Activated effector memory CD4-positive, alpha-beta T cell treated with Interleukin-2 at 50 U/mL for 16 hours (primary cell): ENCODE measurements at places on chromosomes 2 and 18.

GRCh38 chr2:52253416-52253980 is 1221.6 kb upstream of the NRXN1 start:
- DNase-seq = no peak

- DNase-seq = no peak
These were observed 70.1 kb upstream of the STAM2 start for GRCh38 chr2:152245653-152246052.

- DNase-seq = no peak
These were observed 55.3 kb downstream of the DCC start for GRCh38 chr18:52395146-52395852.

- DNase-seq = no peak
These were observed 24.8 kb upstream of the TUBB6 start for GRCh38 chr18:12283256-12283655.

DNA sequence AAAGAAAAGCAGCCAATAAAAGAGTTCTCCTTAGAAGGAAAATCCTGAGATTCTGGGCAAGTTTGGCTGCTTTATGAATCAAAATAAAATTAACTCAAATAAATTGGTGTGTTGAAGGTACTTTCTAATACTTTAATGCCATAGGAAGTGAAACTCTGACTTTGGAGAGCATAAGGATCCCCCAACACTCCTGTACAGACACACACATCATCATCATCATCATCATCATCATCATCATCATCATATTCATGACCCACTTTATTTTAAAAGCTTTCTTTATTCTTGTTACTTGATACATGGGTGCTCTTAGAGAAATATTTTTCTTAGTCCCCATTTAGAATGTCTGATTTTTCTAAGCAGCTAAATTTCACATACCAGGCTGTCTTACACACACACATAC is 283.1 kb upstream of the CYRIA start:
- DNase-seq = no peak

GRCh38 chr18:12844391-12844790 is 39.6 kb downstream of the PTPN2 start:
- DNase-seq = no peak

- DNase-seq = no peak
These were observed 52.2 kb upstream of the ERMN start for GRCh38 chr2:157377861-157378260.

DNA sequence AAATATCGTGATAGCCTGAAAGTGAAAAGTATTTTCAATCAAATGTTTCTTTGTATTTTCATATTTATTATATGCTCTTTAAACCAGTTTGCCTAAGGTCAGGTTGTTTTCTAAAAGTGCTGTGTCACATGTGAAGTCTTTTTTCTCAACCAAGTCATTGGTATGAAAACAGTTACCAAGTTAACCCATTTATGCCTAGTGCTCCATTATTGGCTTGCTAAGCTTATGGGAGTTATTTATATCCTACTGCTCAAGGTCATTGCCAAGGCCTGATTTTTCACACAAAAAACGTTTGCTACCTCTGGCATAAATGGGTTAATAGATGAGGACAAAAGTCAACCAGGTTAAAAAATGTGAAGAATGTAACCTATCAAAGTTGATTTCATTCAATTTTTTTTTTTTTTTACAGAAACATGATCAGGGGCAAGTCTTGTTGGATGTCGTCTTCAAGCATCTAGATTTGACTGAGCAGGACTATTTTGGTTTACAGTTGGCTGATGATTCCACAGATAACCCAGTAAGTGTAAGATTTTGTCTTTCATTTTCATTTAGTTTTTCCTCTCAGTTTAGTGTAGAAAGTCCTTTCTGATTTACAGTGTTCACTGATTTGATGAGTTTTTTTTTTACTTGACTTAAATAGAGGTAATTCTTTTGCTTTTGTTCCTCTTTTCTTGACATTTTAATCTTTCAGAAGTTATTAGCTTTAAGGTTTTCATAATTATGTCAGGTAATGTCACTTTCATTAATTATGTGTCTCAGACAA is 102.6 kb downstream of the PTPN4 start:
- no peak for DNase-seq

GRCh38 chr18:4831791-4832375 is 365.2 kb downstream of the AKAIN1 start:
- DNase-seq = no peak
